ENCODE measurements at places on chromosomes 4 and X.

DNA sequence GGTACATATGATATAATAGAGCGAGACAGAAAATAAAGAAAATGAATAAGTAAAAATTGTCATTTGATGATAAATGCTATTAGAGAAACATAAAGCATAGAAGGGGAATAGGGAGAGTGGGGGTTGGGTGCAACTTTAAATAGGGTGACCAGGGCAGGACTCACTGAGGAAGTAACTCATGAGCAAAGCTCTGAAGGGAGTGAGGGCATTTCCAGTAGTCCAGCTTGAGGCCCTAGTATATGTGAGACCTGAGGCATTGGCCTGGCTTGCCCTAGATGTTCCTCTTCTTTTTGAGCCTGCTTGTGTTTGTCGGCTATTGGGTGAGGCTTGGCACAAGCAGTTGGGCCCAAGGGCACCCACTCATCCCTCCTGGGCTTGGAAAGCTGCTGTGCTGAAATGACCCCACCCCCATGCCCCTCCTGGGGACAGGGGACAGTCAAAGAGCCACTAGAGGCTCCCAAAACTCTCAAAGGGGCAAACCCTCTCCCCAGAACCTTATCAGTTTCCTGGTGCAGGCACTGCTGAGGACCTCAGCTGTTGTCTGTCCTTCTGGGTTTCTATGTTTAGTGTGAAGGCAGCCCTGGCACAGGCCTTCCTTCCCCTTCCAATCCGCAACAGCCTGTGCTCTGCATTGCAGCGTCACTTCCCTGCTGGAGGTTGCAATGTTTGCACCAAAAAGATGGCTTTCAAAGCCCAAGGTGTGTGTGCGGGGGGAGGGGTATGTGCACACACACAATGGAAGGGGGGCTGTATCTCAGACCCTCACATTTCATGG is 40.1 kb downstream of the APLN start:
- DNase-seq: no peak

DNA sequence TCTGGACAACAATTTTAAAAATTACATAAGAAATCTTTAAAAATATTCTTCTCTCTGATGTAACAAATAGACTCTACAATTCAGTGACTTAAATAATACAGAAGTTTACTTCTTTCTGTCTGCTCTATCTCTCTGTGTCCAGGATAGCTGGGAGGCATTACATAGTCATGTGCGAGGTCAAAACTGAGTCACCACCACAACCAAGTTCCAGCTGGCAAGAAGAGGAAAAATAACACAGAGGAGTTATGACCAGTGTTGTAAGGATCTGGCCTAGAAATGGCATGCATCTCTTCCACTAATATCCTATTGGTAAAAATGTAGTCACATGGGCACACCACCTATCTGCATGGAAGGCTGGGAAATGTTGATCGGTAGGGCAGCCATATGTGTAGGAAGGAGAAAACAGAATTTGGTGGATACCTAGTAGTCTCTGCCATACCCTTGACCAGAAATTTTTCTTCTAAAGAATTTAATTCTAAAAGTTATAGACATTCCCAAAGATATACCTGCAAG is 39.4 kb upstream of the WDFY3 start:
- peak; percentile 85 for DNase-seq

- DNase-seq: no peak
These were observed 87.0 kb downstream of the IRF2 start for GRCh38 chr4:184387351-184387750.

- no peak for DNase-seq
These were observed 48.6 kb downstream of the TMEM164 start for GRCh38 chrX:110051559-110051958.

- DNase-seq: no peak
These were observed 7.5 kb downstream of the MSANTD1 start for GRCh38 chr4:3256230-3257102.

DNA sequence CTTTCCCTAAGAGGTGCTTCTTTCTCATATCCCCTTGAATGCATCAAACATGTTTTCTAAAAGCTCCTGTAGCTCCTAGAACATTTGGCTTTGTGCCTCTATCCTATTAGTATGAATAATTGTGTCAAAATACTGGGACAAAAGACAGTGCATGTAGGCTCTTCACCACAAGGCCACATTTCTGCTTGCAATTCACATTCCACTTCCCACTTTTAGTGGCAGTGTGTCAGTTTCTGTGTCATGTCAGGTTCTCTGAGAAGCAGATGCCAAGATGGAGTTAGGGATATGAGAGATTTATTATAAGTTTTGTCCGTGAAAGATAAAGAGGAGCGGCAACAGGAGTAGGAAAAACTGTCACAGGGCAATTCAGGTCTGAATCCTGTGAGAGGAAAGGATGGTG is 61.3 kb upstream of the GPRIN3 start:
- DNase-seq: no peak

DNA sequence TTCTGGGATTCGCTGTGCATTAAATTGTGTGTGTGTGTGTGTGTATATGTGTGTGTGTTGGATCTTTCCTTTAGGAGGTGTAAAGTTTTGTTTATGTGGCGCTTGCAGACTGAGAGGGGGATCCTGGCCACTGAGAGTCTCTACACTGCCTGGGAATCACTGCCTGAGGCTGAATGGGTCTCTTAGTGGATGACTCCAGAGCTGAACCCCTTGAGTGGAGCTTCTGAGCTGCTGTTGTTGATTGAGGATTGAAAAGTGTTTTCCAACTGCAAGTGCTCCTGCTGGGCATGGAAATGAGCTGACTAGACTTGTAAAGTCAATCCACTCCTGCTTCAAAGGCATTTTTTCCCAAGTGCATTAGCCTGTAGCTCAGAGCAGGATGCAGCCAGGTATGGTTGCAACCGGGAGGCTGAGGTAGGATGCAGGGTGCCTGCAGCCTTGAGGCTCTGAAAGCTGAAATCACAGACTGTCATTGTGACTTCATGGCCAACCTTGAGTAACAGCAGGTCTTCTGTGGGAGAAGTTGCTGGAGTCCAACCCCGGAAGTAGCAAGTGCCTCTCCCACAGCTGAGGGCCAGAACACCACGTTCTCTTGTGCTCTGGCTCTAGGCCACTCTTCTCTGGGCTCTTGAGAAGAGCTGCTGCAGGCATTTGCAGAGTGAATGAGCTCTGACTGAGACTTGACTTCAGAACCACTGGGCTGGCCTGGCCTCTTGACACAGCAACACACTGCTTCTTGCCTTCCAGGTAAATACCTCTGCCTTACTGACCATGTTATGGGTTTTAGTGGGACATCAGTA is at the start of gene TBX22:
Gene TBX22, plus strand, starts transcription at position 613 of the 800 bp plus-strand sequence. CDS start 7,517 bp downstream, outside the sequence.
- no peak for DNase-seq

DNA sequence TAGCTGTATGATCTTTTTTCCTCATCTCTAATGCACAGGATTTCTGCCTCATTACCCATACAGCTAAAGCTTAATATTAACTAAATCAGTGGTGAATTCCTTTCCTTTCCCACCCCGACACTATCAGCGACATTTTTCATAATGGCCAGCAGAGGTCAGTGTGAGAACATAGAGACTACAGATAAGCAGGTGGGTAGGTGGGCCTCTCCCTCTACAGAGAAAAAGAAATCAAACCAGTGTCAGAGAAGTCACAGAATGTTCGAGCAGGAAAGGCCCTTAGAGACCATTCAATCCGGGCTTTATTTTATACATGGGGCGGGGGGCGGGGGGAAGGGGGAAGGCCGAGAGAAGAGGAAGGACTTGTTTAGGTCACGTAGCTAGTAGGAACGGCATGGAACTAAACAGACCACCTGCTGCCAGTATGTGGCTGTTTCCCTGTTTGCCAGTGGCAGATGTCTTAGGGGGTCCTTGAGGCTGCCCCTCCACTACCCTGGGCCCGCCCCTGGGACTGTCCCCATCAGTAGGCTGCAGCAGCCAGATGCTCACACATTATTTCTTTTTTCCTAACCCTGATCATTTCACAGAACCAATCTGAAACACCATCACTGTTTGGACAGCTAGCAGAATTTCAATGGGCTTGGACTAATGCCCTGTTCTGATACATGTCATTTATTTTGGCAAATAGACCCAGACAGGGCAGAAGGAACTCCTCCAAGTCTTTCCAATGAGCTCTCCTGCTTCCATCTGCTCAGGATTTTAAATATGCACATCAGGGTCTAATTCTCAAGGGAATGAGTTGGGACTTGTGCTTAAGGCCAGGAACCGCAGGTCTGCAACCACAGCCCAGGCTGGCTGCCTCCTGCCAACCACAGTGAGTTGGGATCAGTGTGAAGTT is 133.4 kb downstream of the ATG4A start:
- DNase-seq: peak; percentile 21

GRCh38 chrX:17459008-17459611 is 84.1 kb downstream of the NHS start:
- peak; percentile 86 for DNase-seq

DNA sequence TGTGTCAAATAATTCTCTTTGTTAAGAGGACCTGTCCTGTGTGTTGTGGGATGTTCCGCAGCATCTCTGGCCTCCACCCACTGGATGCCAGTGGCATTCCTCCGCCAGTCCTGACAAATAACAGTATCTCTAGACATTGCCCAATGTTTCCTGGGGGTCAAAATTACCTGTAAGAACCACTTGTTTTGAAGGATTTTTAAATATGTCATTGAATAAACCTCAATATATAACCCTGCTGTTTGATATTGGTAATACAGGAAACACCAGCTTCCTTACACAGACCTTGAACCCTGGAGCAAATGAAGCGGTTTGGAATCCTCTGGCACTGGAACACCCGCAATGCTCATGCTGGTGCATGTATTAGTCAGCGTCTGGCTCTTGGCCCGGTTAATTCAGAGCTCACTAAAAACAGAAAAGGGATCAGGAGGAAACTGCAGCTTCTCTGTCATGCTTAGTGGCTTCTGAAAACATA is 101.3 kb downstream of the TBL1X start:
- peak; percentile 77 for DNase-seq

DNA sequence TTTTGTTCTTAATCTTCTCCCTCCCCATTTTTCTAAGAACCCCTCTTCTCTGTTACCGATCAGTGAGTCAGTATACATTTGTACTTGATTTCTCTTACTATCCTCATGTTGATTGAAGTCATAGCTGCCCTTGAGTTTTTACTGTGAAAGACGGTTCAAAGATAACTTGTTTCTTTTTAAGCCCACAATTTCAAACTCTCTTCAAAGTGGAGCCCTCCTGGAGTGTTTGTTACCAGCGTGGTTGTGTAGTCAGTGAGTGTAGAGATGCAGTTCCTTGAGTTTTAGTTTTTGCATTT is 7.9 kb downstream of the PPP1R3F start:
- no peak for DNase-seq

DNA sequence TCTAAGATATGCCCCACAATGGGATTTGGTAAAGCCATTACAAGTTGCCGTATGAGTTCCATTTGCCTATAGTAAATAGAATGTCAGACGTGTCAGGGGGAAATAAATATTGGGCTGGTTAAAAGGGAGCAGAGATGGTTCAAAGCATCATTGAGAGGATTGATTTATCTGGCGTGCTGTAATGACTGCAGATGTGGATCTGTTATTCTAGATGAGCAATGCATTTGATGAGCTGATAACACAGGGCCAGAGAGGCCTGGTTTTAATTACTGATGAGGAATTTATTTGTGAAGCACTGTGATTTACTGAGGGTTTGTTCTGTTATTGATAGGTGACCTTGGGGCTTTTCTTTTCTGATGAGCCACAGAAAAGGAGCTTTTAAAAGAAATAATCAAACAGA is 62.5 kb downstream of the DACH2 start:
- no peak for DNase-seq

DNA sequence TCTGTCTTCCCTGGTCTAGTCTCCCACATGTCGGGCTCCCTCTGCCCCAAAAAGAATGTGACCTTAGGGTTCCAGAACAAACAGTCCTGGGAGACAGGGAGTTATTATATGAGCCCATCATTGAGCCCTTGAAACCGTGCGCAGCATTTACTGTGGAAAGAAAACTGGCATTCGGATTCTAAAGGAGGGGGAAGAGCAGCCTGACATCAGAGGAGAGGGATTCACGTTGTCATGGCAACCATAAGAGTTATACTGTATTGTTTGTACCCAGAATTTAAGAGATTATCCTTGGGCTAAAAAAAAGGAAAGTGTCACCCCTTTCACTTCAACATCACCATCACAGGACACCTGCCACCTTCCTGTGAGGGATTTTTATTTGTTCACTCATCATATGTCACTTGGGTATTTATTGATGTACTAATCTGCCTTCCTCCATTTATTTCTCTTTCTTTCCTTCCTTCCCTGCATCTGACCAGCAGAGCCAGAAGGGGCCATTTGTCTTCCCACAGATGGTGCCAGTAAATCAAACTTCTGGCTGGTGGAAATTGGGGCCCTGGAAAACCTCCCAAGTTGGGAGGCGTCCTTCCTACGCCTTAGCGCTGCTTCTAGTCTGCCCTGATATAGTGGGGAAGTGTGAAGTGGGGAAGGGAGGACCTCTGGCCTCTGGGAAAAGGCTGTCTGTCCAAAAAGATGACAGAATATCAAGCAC is 64.9 kb upstream of the FRMPD3 start:
- DNase-seq: no peak

GRCh38 chrX:139039041-139039440 is 327.5 kb upstream of the FGF13 start:
- DNase-seq: no peak

DNA sequence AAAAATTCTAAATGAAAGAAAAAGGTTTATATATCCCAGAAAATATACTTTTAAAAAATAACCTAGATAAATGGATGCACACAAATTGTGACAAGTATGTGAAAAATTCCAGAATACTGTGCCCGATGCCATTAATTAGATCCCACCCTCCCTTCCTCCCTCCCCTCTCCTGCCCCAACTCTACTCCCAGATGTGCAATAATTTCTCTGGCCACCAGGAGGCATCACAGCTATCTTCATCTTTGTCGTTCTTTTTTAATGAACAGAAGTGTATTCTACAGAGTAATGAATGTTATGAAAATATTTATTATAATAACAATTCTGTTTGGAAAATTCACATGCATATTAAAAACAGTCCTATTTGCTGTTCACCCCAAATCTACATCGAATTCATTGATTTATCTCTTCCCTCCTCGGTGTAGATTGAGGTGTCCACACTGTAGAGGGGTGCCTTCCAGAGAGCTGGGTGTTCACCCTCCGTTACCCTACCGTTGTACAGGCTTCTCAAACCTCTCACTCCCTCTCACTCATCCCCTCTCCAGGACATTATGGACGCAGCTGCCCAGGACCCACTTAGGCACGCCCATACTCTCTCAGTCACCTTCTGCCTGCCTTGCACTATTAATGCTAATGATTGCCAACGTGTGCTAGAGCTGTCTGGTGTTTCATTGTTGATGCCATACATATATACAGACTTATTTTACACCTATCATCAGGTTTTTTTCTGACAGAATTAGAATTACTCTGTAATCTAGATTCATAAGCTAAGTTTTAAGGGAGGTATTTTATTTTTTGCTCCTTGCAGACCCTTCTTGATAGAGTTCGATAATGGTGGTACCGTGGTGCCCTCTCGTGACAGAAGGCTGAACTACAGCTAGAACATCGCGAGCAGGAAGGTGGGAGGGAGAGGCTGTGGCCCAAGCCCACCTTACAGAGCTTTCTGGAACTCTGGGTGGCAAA is 14.1 kb downstream of the RAB40AL start:
- peak; percentile 10 for DNase-seq

DNA sequence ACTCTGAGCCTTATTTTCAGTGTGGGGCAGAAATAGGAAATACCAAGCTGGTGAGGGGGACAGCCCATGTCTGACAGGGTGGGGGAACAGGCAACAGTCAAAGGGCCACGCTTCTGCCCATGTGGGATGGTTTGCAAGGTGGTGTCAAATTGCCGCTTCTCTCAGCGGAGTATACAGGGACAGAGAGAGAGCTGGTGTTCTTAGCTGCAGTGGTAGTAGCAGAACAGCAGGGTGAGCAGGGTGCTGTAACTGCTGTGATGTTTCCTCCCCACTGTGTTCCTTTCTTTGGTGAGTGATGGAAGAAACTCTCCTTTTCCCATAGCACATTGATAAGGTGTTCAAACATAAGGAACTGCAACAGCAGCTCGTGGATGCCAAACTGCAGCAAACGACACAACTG is 37.9 kb downstream of the RBBP7 start:
- no peak for DNase-seq
